ENCODE measurements at places on chromosomes 11 and 22.

DNA sequence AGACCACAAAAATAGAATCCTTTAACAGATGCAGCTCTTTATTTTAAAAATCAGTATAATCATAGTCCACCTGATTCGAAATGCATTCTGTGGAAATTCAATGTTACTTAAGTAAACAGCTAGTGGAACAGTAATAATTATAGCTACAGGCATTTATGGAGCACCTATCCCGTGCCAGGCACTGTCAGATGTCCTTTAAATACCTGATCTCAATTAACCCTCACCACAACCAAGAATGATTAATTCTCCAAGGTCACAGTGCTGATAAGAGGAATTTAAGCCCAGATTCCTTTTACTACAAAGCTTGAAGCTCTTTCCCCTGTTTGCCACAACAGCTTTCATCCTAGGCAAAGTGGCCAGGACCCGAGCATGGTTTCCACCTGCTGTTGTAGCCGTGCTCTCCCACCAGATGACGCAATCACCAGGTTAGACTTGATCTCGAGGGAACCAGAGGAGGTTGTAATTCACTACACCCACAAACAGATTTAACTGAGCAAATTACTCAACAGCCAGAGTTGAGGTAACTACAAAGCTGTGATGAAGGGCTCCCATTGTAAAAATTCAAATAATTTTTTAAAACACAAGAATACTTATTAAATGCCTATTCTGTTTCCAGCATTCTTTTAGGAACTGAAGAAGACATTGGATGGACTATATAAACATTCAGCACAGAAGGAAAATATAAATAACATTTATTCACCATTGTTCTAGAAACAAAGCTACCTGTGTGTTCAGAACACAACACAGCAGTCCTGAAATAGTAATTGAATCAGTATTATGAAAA lies 10.3 kb downstream of the PRDM10 start:
- DNase-seq = peak; percentile 54

- peak; percentile 53 for DNase-seq
Observed at GRCh38 chr11:2928605-2929530, at the start of gene PHLDA2. TSS of gene PHLDA2 (minus strand) at chr11:2929420. CDS start at chr11:2929364, 56 bp downstream.

GRCh38 chr11:46856605-46857343 lies 10.7 kb upstream of the CKAP5 start:
- DNase-seq = no peak

- peak; percentile 96 for DNase-seq
Observed at GRCh38 chr11:74205181-74205580, 34.1 kb downstream of the PPME1 start.

GRCh38 chr11:65069217-65069616 lies 10.9 kb upstream of the NAALADL1 start:
- no peak for DNase-seq

- no peak for DNase-seq
Observed at GRCh38 chr11:69791276-69792180, 16.4 kb upstream of the FGF4 start.

DNA sequence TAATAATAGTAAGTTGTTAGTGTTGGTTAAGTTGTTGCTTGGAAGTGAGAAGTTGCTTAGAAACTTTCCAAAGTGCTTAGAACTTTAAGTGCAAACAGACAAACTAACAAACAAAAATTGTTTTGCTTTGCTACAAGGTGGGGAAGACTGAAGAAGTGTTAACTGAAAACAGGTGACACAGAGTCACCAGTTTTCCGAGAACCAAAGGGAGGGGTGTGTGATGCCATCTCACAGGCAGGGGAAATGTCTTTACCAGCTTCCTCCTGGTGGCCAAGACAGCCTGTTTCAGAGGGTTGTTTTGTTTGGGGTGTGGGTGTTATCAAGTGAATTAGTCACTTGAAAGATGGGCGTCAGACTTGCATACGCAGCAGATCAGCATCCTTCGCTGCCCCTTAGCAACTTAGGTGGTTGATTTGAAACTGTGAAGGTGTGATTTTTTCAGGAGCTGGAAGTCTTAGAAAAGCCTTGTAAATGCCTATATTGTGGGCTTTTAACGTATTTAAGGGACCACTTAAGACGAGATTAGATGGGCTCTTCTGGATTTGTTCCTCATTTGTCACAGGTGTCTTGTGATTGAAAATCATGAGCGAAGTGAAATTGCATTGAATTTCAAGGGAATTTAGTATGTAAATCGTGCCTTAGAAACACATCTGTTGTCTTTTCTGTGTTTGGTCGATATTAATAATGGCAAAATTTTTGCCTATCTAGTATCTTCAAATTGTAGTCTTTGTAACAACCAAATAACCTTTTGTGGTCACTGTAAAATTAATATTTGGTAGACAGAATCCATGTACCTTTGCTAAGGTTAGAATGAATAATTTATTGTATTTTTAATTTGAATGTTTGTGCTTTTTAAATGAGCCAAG lies 2.7 kb downstream of the NEAT1 start:
- DNase-seq = peak; percentile 90

GRCh38 chr11:66864924-66865697 lies 8.2 kb downstream of the LRFN4 start:
- DNase-seq = no peak

- peak; percentile 96 for DNase-seq
Observed at GRCh38 chr11:130314750-130315285, at the start of gene ZBTB44. TSS of gene ZBTB44 (minus strand) at chr11:130314917. CDS start at chr11:130261873, 53,044 bp downstream.

DNA sequence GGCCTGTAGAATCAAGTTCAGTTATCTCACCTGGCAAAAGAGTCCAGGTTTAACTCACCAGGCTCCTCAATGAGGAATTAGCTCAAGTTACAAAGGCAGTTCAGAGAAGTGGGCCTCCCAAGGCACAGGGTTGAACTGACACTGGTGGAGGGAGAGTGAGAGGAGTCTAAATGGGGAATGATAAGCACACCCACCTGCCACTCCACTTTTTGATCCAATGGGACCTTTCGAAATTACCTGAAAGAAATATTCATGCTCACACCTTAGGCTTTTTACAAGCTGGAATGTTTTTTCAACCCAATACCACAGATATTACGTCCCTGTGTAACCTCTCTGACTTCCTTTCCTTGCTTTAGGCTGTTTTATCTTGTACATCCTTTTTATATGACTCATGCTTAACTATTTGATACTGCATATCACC lies 642.7 kb upstream of the TENM4 start:
- no peak for DNase-seq

DNA sequence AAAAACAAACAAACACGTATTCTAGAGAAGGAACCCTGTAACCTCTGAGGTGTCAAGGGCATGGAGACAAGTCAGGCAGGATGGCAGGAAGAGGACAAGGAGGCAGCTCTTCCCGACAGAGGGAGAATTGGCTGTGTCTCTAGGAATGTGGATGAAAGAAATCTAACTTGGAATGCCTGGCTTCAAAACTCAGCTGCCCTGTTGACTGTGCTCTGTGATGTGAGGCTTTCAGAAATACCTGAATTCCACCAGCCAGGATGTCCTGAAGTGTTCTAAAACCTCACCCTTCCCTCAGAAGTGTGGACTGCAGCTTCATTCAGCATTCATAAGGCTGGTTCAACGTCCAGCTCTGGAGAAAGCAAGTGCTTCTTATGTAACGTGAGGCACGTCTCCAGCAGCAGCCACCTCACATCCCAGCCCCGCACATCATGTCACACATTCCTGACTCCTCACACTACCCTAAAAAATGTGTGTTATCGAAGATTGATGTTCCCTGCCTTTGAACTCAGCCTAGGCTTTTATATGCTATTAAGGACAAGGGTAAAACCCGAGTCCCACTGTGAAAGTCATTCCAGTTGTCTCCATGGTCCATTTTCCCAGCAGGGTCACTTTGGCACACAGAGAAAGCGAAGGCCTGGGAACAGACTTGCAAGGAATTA lies 398.9 kb downstream of the ETS1 start:
- no peak for DNase-seq

DNA sequence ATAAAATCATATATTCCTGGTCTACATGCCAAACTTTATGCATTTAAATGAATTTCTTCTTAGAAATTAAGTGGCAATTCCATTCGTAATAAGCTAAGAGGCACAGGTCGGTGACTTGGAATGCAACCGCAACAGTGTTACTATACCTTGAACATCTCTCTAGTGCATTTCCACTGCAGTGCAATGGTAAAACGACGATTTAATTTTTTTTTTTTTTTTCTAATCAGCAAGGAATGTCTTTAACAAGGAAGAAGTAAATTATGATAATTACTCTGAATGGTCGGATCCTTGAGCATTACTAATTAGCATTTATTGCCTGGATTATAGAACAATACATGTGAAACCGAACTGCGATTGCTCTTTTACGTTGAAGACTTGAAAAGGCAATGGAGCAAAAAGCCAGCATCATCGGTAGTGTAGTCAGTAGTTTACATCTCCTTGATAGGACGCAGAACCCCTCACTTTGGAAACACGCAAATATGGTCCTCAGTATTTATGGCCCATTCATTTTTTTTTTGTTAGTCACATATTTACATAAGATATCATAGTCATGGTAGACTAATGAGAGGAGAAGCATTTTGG lies 20.2 kb downstream of the BLID start:
- DNase-seq = no peak

DNA sequence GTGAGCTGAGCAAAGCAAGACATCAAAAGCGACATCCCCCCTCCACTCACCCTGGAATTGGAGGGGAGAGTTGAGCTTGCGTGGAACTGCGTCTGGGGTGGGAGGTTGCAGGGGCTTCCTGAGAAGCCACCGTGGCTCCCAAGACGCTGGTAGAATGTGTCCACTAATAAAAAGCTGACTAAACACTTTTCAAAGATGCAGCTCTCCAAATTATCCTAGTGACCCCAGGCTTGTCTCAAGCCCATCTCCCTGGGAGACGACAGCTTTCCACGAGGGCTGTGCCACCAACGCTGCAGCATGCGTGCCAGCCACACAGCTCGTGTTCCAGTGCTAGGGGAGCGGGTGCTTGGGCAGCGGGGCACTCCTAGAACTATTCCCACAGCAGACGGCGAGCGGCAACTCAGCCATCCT lies 6.3 kb upstream of the GAL start:
- no peak for DNase-seq

- DNase-seq = no peak
Observed at GRCh38 chr11:118633979-118634378, 26.6 kb downstream of the PHLDB1 start.

GRCh38 chr11:71238941-71239340 lies 13.4 kb downstream of the SHANK2 start:
- no peak for DNase-seq

- DNase-seq = no peak
Observed at GRCh38 chr11:101126551-101127196, 2.9 kb downstream of the PGR start.

DNA sequence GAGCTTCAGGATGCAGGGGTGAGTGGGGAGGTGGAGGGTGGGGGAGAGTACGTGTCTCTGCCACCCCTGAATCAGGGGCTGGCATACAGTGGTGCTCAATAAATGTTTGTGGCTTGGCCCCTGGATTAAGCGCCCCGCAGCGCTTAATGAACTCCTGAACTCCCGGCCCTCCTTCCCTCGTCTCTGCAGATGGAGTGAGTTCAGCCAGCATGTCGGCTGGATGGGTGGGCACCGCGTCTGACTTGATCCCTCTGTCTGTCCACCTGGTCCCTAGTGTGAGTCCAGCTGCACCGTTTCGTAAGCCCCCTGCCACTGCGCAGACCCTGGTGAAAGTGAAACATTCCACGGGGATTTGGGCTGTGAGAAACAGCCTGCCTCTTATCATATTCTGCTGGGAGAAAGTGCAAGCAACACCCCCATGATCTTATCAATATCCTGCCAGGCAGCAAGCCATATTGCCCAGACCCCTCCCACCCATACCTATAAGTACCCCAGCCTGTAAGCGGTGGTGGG lies 12.0 kb upstream of the MRGPRD start:
- no peak for DNase-seq

DNA sequence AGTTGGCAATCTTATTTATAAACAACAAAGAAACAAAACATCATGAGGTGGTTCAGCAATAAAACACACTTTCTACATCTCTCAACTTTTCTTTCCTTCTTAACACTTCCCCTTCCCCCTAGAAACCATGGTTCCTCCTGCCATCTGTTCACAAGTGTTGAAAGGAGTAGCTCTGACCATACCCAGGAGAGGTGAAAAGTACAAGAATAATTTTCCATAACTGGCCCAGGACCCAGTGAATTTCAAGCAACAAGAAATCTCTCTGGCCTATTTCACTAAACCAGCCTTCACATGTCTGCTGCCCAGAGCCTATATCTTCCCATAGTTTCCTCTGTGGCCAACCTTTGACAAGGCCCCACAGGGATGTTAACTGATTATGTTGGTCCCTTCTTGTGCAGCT lies 98.2 kb upstream of the CEP126 start:
- DNase-seq = no peak

DNA sequence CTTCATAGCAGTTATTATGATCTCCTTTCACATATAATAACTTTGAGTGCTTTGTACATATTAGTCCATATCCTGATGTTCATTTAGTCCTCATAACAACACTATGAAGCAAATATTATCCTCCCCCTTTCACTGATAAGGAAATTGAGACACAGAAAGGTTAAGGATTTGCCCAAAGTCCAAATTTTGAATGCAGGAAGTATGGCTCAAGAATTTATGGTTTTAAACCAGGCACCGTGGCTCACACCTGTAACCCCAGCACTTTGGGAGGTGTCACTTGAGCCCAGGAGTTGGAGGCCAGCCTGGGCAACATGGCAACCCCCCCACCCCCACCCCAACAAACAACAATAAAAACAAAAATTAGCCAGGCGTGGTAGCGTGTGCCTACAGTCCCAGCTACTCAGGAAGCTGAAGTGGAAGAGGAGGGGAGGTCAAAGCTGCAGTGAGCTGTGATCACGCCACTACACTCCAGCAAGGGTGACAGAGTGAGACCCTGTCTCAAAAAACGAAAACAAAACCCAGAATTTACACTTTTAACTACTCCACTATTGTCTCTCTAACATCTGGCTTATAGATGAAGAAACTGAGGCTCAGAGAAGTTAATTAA lies 8.6 kb downstream of the CCDC34 start:
- DNase-seq = no peak

DNA sequence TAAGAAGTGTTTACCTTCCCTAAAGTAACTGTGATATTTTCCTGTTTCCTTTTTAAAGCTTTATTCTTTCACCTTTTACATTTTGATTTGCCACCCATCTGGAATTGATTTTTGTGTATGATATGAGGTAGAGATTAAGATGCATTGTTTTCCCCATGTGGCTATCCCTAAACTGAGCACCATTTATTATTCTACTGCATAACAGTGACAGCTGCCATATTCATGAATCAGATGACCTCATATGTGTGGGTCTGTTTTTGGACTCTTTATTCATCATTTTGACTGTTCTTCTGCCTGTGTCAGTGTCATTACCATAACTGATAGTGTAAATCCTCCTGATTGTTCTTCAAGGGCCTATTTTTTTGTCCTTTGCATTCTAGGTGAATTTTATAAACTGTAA lies 50.8 kb downstream of the HIPK3 start:
- no peak for DNase-seq

- peak; percentile 49 for DNase-seq
Observed at GRCh38 chr11:73965764-73966121, 14.9 kb downstream of the DNAJB13 start.

- DNase-seq = no peak
Observed at GRCh38 chr11:7635137-7635536, 38.2 kb downstream of the CYB5R2 start.

Measured in erythroblast (primary cell).